Foreskin keratinocyte (primary cell): ENCODE measurements at places on chromosomes 16 and 17. TPM values are rescaled to one million over a fixed set of nuclear protein-coding genes. Genes with fewer than 3 reads are reported as not detected.

TPSB2 gene
- not detected in 2 replicates for total RNA-seq

NOXO1 gene
- total RNA-seq, result 0.99 and 1.9 TPM in 2 replicates

KRTAP1-1 gene
- total RNA-seq, result not detected in 2 replicates

BCL6B gene
- 0.07 and 0.10 TPM in 2 replicates for total RNA-seq

SECTM1 gene
- total RNA-seq, result 5.0 and 6.6 TPM in 2 replicates

BAIAP3 gene
- total RNA-seq, result 0.07 and 0.27 TPM in 2 replicates

TNP2 gene
- not detected in 2 replicates for total RNA-seq

C1QTNF8 gene
- not detected in 2 replicates for total RNA-seq

HOXB8 gene
- not detected in 2 replicates for total RNA-seq

MRPL45 gene
- 38.5 and 38.6 TPM in 2 replicates for total RNA-seq

CACNG1 gene
- total RNA-seq, result not detected in 2 replicates

CLEC18B gene
- 0.18 and 0.20 TPM in 2 replicates for total RNA-seq

USB1 gene
- 44.8 and 46.9 TPM in 2 replicates for total RNA-seq

ZNF629 gene
- 15.9 and 16.9 TPM in 2 replicates for total RNA-seq

TBC1D3I gene
- total RNA-seq, result 0.10 TPM in 1 of 2 replicates, not detected in the other

SLC6A4 gene
- not detected in 2 replicates for total RNA-seq

KIF18B gene
- 17.0 and 23.2 TPM in 2 replicates for total RNA-seq

KRT24 gene
- 0.07 TPM in 1 of 2 replicates, not detected in the other for total RNA-seq

RCVRN gene
- total RNA-seq, result not detected in 2 replicates

VPS4A gene
- total RNA-seq, result 37.8 and 43.1 TPM in 2 replicates

TBC1D28 gene
- total RNA-seq, result not detected in 2 replicates

SLC7A5 gene
- 455 and 588 TPM in 2 replicates for total RNA-seq

VASN gene
- total RNA-seq, result 1.8 and 2.3 TPM in 2 replicates

ZG16 gene
- not detected in 2 replicates for total RNA-seq

TBKBP1 gene
- 7.3 and 8.7 TPM in 2 replicates for total RNA-seq

OTOA gene
- 0.07 and 0.17 TPM in 2 replicates for total RNA-seq

KRT16 gene
- total RNA-seq, result 115 and 208 TPM in 2 replicates

DNAAF1 gene
- not detected in 2 replicates for total RNA-seq

NDRG4 gene
- total RNA-seq, result 3.7 and 5.6 TPM in 2 replicates

WSCD1 gene
- total RNA-seq, result not detected in 2 replicates

SLC16A6 gene
- not detected in 2 replicates for total RNA-seq

HS3ST3A1 gene
- 0.14 and 0.28 TPM in 2 replicates for total RNA-seq

GINS2 gene
- total RNA-seq, result 27.1 and 28.4 TPM in 2 replicates

OGFOD3 gene
- total RNA-seq, result 19.4 and 20.7 TPM in 2 replicates

HAP1 gene
- total RNA-seq, result 0.56 and 0.82 TPM in 2 replicates

ABCA9 gene
- total RNA-seq, result not detected in 2 replicates

TNFSF12 gene
- 4.2 and 4.4 TPM in 2 replicates for total RNA-seq

ADAD2 gene
- total RNA-seq, result not detected in 2 replicates

TBC1D3B gene
- total RNA-seq, result 0.81 and 0.85 TPM in 2 replicates

PNMT gene
- total RNA-seq, result not detected in 2 replicates

SPNS2 gene
- 0.31 and 0.35 TPM in 2 replicates for total RNA-seq

RAMP2 gene
- total RNA-seq, result not detected in 2 replicates

HSPB9 gene
- not detected in 2 replicates for total RNA-seq

GRAPL gene
- not detected in 2 replicates for total RNA-seq

TMEM100 gene
- 0.07 and 0.37 TPM in 2 replicates for total RNA-seq

KRT20 gene
- total RNA-seq, result not detected in 2 replicates

C17orf78 gene
- not detected in 2 replicates for total RNA-seq
